ENCODE measurements at places on chromosomes 4 and X.
A peak's percentile ranks its signal among the peaks of the same experiment; 100 is the strongest.

DNA sequence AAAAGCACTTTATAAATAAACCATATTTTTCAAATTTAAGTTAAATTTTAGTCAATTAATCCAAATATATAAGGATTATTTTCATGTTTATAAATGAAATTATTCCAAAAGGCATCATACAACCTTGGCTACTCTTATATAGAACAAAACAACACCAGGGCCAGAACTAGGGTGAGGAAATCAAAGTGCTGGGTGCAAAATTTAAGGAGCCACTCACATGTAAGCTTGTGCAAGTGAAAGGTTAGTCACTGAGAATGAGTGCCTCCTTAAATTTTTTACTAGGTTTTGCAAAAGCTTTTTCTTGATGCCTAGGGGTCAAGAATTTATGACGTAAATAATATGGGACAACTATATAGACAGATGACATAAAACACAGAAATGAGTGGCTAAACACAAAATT is 83.4 kb upstream of the COX18 start:
- no peak for DNase-seq

DNA sequence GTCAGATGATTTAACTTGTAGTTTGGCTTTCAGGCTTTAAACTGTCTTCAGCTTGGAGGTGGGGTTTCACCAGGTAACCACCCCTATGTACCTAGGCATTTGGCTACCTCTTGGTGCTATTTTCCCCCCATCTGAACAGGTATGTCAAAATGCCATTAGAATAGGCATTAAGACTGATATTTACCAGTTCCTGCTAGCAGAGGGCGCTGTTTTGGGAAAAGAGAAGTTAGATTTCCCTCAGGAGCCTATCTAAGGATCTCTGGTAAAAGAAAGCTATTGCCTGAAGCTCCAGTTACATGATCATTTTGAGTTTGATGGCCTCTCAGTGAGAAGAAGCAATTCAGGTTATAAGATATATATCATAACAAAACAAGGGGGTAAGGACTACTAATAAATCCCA is 879.1 kb downstream of the SH3BGRL start:
- DNase-seq = no peak

GRCh38 chrX:133523081-133523487 is 107.8 kb upstream of the GPC4 start:
- DNase-seq = no peak

DNA sequence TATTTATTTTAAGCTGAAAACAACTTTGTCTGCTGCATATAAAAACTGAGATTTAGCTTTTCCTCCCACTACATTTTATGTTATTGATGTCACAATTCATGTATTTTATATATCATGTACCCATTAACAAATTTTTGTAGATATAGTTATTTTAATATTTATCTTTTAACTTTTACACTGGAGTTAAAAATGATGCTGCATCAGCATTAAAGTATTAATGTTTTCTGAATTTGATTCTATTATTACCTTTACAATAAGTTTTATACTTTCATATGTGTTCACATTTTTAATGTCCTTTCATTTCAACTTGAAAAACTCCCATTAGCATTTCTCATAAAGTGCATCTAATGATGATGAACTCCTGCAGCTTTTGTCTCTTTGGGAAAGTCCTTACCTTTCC is 72.2 kb downstream of the CWH43 start:
- no peak for DNase-seq

- DNase-seq = no peak
Observed at GRCh38 chr4:155984106-155984797, 30.6 kb upstream of the CTSO start.

GRCh38 chr4:166594326-166594946 is 639.9 kb downstream of the SPOCK3 start:
- DNase-seq = peak; percentile 5

All from germinal center (tissue), 1 donor.